NCI-H1436 treated with DMSO at 0.1 percent for 48 hours (cell line): ENCODE measurements at places on chromosomes 6 and 20.

- no peak for DNase-seq
Measured at GRCh38 chr20:4961746-4962145, 39.6 kb downstream of the SLC23A2 start.

GRCh38 chr6:149054559-149055194, 262.8 kb upstream of the TAB2 start:
- no peak for DNase-seq

DNA sequence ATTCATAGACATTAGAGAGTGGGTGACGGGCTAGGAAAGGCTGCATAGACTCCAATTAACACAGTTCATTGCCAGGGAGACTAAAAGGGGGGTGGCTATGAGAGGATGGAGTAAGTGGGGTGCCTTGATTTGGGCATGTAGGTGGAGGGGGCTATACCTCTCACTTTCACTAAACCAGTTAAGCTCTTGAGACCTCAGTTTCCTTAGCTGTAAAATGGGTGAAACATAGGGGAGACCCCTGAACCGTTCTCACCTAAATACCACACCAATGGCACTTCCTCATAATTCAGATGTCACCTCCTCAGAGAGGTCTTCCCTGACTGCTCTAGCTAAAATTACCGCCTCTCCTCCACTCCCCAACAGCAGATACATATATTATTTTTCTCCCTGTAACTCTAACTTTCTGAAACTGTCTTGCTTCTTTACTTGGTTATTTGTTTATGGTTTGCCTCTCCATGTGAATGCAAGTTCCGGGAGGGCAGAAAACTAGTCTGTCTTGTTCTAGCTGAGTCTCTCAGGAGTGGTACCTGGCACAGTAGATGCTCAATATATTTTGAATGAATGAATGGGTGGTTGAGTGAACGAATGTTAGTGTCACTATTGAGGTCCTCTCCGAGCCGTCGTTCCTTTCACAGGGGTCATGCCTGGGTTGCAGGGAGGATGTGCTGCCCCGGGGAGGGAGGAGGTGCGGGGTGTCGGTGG, 615 bp upstream of the EYA2 start:
- no peak for DNase-seq

DNA sequence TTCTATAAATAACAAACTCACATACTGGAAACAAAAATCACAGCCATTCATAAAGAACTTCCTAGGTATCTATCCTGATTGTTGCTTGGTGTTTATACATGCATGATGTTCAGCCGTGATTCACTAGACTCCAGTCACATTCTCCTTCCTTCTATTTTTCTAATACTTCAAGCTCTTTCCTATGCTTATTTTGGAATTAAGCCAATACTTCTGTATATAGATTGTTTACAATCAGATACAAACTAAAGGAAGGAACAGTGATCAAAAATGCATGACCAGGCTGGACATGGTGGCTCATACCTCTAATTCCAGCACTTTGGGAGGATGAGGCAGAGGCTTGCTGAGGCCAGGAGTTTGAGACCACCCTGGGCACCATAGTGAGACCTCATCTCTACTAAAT, 377.5 kb upstream of the IRAK1BP1 start:
- no peak for DNase-seq

GRCh38 chr6:155026022-155026705, 31.0 kb downstream of the TIAM2 start:
- DNase-seq: no peak

DNA sequence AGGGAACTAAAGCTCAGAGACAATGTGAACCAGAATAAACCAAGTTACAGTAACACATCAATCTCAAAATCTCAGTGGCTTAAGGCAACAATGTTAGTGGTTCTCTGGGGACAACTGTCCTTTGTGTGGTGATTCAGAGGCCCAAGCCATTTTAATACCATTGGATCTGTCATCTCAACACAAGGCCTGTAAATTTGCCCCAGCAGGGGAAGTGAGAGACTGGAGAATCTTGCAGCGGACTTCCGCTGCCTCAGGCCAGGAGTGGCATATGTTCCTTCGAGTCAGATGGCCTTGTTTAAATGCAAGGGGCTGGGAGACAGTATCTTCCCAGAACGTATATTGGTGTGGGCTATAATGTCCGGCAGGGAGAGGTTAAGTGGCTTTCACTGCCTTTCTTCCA, 126.0 kb downstream of the CD83 start:
- DNase-seq: no peak

DNA sequence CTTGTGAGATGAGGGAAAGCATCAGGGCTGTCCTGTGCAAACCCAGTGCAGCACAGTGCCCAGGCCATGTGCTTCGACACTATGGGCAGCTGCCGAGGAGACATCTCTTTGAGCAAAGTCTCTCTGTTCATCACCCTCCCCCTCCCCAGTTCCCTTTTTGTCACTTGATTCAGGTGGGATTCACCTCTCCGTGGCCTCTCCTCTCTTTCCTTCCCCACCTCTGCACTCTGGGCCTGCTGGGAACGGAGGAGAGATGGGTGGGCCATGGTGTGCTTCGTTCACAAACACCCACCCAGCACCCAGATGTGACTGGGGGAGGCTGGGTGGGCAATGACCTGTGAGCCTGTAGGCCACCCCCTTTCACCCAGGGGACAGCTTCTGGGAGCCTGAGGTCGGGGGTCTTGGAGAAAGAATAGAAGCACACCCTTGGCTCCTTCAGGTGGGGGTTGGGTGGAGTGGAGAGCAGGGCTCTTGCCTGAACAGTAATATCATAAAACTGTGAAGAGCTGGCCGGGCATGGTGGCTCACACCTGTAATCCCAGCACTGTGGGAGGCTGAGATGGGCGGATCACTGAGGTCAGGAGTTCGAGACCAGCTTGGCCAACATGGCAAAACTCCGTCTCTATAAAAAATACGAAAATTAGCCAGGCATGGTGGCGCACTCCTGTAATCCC, 33.5 kb upstream of the DLGAP4 start:
- no peak for DNase-seq

- no peak for DNase-seq
Measured at GRCh38 chr6:47832386-47833100, 50.7 kb downstream of the OPN5 start.

- no peak for DNase-seq
Measured at GRCh38 chr6:116050737-116051136, 10.0 kb downstream of the FRK start.

GRCh38 chr6:26254724-26255123, 110.3 kb upstream of the BTN3A2 start:
- no peak for DNase-seq

- no peak for DNase-seq
Measured at GRCh38 chr6:158868890-158869825, 50.0 kb upstream of the EZR start.

DNA sequence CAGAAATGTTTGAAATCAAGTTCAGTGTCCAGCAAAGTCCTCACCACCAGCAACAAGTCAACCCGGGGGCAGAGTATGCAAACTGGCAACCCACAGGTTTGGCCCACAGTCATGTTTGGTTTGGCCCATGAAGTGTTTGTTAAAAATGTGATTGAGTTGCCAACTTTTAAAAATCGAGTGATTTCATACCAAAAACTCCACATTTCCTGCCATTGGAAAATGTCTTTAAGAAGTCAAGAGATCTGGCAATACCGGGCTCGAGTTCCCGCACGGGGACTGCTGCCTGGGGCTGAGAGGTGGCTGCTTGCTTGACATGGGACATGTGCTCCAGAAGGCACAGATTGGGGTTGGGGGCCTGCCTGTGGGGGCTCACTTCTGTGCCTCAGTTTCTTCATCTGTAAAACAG, 36.1 kb downstream of the PREX1 start:
- no peak for DNase-seq
